ENCODE measurements at places on chromosomes 16 and 17. TPM values are rescaled to one million over a fixed set of nuclear protein-coding genes. Genes with fewer than 3 reads are reported as not detected.

The CD300LB gene
- total RNA-seq: not detected

The TNRC6A gene
- total RNA-seq: 26.7 TPM

The SCNN1B gene
- total RNA-seq: not detected

The STX1B gene
- 3.0 TPM for total RNA-seq

The HBA1 gene
- total RNA-seq: not detected

The COX11 gene
- total RNA-seq: 230 TPM

The CACNG3 gene
- not detected for total RNA-seq

The NSF gene
- 37.8 TPM for total RNA-seq

DNA sequence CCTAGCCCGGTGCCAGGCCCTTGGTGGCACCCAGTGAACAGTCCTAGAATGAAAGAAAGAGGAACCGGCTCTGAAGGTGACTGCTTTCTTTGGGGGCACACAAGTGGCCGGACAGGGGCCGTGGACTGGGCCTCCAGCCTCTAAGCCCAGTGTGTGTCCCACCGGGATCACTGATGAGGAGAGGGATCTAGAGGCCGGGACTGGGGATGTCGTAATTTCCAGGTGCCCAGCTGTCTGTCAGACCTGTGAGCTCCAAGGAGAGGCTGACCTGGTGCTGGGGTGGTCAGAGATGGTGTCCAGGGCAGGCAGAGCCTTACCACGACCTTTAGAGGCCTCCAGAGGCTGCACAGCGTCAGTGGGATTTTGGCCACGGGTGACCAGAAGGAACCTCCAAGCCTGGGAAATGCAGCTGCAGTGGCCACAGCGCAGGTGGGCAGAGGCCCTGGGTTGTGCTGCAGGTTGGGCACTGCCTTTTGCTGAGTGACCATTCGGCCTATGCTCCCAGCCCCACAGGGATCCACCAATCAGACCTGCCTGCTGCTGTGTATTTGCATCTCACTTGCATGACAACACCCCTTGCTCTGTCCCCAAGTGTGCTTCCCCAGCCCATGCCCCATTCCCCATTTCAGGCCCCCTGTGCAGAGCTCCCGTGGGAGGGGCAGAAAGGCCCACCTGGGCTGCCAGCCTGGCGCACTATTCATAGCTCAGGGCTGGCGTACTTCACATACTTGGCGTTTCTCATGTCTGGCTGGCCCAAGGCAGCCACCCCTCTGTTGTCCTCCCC is 12.5 kb downstream of the ARHGAP23 start:
- no peaks in the 10 kb centered on the region for H3K36me3 ChIP-seq
- no peaks in the 10 kb centered on the region for H3K4me1 ChIP-seq
- no peak overlapping the region for H3K4me3 ChIP-seq
- H3K27ac ChIP-seq: no peak overlapping the region

DNA sequence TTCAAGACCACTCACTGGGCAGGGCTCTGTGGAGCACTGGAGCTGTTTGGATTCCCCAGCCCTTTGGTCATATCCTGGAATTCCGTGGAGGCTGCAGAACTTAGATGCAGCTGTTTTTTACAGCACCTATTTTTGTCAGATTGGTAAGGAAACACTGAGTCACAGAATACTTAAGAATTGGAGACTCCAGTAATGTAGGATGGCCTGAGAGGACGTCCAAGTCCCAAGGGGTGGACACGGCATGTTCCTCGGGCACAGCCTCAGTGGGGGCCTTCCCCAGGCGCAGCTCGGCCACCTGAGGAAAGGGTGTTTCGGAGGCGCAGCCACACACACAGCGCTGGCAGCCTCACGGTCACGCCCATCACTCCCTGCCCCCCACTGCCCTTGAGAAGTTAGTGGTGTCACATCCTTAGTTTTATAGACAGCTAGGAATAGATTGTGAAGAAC is 14.8 kb downstream of the PLD6 start:
- H3K27me3 ChIP-seq: no peaks in the 10 kb centered on the region
- H3K4me1 ChIP-seq: peaks cover 28% of the 10 kb centered on the region
- DNase-seq: no peak
- H3K36me3 ChIP-seq: peaks cover 3% of the 10 kb centered on the region

DNA sequence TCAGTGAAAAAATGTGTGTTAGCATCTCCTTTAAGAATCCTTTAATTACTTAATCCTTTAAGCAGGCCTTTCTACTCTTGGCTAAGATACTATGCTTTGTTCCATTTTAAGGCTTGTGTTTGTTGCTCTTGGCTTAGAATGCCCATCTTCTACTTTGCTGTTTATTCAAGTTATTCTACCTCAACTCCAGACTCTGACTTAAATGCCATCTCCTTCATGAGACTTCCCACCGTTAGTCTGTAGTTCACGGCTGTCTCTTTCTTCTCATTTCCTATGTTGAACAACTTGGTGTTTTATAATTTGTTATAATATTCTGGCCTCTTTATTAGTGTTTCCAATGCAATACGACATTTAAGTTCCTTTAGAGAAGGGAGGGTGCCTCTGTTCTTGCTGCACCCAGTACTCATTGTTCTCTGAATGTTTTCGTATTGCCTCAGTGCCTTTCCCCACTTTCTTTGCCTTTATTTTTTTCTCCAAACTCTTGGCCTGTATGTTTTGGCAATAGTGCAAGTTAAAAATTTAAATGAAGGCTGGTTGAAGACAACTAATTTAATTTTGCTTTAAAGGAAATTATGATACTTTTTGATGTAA is 6.1 kb upstream of the KRT10 start:
- DNase-seq: no peak
- H3K27ac ChIP-seq: no peak overlapping the region
- no peaks in the 10 kb centered on the region for H3K36me3 ChIP-seq
- no peaks in the 10 kb centered on the region for H3K27me3 ChIP-seq

- no peak overlapping the region for H3K4me3 ChIP-seq
- H3K4me1 ChIP-seq: peaks cover 33% of the 10 kb centered on the region
- H3K36me3 ChIP-seq: no peaks in the 10 kb centered on the region
- DNase-seq: no peak
- peaks cover 49% of the 10 kb centered on the region for H3K27me3 ChIP-seq
These were observed 50.0 kb downstream of the BEAN1 start for GRCh38 chr16:66477028-66477515.

DNA sequence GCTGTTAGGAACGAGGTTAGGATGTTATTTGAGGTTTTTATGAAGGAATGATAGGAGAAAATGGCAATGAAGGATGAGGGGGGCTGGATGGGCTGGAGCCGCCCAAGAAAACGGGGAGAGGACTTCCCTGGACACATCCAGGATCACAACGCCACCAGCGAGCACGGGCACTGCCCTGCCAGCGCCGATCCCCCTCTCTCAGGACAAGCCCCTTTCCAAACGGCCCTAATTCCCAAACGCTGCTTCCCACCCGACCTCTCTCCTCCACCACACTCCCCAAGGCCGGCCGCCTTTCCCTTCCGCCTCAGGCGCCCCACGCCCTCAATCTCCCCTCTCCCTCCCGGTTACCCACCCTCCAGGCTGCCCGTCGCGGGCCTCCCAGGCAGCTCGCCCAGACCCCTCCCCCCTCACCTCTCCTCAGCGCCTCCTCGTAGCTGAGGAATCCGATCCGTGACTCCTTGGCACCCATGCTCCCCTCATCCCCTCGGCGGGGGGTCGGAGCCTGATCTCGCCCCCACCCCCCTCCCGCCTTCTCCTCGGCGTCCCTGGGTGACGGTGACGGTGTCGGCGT is 377 bp downstream of the USP32 start:
- peaks cover 49% of the 10 kb centered on the region for H3K4me1 ChIP-seq
- no peak for DNase-seq
- no peaks in the 10 kb centered on the region for H3K27me3 ChIP-seq
- H3K4me3 ChIP-seq: peak overlapping the region; percentile 90

DNA sequence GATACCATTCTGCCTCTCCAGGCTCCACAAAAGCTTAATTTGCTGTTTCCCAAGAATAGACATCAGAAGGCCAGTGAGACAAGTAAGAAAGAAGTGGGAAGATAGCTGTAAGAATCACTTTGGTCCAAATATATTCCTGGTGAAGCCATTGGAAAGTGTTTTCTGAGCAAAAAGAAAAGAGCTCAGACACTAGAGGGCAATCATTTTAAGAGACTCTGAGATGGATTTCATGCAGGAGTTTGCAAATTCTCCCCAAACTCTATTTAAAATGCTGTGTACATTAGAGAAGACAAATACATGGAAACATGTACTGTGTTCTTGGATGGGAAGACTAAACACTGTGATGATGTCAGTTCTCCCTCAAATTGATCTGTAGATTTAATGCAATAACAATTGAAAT is 8.0 kb upstream of the SLC6A2 start:
- no peak overlapping the region for H3K4me3 ChIP-seq
- no peaks in the 10 kb centered on the region for H3K36me3 ChIP-seq
- H3K27me3 ChIP-seq: no peaks in the 10 kb centered on the region

DNA sequence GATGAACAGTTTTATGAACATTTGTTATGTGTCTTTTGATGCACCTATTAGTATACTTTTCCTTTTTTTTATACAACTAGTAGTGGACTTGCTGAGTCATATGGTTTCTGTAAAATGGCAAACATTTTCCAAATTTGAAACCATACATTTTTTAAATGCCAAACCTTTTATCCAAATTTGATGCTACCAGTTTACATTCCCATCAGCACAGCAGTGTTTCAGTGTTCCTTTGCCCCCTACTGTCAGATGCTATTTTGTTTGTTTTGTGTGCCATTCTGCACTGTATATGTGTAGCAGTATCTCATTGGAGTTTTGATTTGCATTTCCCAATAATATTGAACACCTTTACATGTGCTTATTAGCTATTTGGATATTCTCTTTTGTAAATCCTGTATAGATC is 219.4 kb downstream of the TANC2 start:
- H3K27me3 ChIP-seq: no peaks in the 10 kb centered on the region
- no peak for DNase-seq
- H3K36me3 ChIP-seq: no peaks in the 10 kb centered on the region
- H3K27ac ChIP-seq: no peak overlapping the region

DNA sequence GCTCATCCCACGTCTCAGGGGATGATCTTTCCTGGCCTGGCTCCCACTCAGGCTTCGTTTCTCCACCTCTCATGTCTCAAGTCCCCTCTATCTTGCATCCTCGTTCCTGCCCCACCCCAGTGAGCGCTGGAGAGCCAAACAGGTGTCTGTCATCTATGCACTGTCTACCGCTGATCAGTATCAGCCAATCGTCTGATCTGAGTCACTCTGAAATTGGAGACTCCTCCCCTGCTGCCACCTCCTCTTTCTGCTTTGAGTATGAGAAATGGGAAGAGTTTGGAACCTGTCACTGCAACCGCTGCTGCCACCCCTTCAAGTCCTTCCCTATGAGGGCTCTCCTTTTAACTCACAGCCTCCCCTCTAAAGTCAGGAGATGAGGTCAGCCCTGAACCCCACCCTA is 28.0 kb downstream of the FZD2 start:
- H3K36me3 ChIP-seq: no peaks in the 10 kb centered on the region
- no peak overlapping the region for H3K27ac ChIP-seq
- no peak for DNase-seq
- no peaks in the 10 kb centered on the region for H3K4me1 ChIP-seq
- H3K27me3 ChIP-seq: peaks cover 6% of the 10 kb centered on the region

DNA sequence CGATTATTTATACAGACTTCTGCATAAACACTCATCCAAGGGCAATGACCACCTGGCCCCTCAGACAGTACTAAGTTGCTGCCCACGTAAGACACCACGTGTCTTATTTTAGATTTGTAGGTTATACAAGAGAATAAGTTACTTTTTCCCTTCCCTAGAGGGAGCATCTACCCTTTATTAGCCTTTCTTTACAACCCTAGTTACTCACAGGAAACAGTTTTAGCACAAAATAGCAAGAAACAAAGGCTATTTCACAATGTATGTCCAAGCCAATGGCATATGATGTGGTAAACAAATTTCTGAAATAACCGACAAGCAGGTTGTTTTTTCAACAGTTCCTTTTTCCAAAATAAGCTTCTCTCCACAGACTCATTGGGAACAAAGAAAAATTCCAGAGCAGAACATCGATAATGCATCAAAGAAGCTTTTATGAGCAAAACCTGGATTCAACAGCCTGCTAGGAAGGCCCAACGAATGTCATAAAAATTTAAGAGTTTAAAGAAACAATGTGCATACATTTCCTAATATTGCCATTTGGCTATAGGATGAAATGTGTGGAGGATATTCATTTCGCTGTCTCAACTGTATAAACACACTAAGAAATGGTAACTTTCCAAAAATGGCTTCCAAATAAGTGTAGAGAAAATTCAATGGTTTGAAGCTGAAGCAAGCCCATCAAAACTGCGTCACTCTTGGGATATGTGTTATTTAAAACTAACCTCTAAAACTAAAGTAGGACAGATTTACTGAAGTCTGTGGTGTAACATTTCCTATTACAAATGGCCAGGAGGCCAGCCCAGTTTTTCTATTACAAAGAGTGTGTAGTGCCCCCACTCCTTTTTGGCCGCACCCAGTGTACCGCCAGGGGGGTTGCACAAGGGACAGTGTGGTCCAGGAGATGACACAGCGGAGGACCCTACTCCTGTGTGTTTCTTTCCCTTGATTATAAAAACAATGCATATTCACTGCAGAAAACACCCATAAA is 50.4 kb upstream of the ERN1 start:
- H3K36me3 ChIP-seq: peaks cover 17% of the 10 kb centered on the region
- peaks cover 51% of the 10 kb centered on the region for H3K4me1 ChIP-seq
- no peaks in the 10 kb centered on the region for H3K27me3 ChIP-seq
- H3K4me3 ChIP-seq: no peak overlapping the region
- no peak for DNase-seq

DNA sequence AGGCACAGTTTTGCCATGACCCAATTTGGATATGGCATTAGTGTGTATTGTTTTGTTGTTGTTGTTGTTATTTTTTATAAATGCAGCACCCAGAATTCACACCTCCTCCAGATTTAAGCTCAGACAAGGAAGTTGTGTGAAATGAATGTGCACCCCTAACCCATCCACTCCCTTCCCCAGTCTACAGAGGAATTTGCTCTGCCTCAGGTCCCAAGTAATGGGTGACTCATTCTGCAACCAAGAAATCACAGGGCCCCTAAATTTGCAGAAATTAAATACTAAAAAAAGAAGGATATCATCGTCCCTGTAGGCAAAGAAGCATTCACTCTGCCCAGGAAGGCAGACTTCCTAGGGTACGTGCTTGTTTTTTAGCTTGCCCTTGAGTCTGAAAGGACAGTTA is 62.3 kb downstream of the CLEC16A start:
- DNase-seq: no peak
- no peaks in the 10 kb centered on the region for H3K27me3 ChIP-seq
- H3K36me3 ChIP-seq: peaks cover 6% of the 10 kb centered on the region

All from HepG2 (cell line).